ENCODE measurements at places on chromosomes 5 and 9.

DNA sequence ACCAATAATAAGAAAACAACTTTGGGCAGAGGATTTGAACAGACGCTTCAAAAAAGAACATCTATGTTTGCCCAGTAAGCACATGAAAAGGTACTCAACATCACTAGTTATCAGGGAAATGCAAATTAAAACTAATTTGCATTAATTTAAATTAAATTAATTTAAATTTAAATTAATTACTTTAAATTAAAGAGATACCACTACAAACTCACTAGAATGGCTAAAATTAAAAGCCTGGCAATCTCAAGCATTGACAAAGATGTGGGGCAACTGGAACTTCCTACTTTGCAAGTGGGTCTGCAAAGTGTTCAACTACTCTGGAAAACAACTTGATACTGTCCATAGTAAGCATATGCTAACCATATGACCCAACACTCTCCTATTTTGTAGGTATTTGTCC lies 32.1 kb upstream of the ELL2 start:
- no peak for DNase-seq

GRCh38 chr5:66609615-66610014 lies 13.4 kb downstream of the MAST4 start:
- DNase-seq: no peak

DNA sequence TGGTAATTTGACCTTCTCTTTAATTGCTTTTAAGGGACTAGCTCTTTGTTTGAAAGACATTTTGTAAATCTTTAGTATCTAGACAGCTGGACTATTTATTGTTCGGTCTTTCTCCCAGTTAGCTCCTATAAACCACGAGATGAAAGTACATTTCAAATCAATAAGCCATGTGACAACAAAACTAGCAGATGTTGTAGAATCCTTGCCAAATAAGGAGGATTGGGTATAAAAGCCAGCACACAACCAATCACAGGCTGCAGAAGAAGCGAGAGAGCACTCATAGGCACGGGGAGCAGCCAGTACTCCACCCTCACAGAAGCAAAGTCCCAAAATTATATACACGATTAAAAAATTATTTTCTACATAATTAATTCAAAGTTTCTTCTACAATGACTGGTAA lies 8.1 kb upstream of the OMD start:
- no peak for DNase-seq

- no peak for DNase-seq
These were observed 6.8 kb upstream of the IFNA5 start for GRCh38 chr9:21311889-21312288.

DNA sequence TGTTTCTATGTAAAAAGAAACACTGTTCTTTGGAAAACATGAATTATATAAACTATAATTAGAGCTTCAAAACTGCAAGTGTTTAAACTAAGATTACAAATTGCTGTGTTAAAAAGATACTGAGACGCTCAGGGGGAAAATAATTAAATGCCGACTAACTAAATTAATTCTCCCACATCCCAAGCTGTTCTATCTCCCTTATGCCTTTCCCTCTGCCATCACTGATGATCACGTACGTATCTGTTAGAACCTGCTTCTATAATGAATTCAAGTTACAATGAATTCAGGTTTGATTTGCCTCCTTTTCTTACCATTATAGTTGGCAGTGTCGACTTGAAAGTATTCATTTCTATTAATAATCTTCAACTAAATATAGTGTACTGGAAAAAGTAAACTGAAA lies 349.9 kb upstream of the CDH6 start:
- DNase-seq: no peak

DNA sequence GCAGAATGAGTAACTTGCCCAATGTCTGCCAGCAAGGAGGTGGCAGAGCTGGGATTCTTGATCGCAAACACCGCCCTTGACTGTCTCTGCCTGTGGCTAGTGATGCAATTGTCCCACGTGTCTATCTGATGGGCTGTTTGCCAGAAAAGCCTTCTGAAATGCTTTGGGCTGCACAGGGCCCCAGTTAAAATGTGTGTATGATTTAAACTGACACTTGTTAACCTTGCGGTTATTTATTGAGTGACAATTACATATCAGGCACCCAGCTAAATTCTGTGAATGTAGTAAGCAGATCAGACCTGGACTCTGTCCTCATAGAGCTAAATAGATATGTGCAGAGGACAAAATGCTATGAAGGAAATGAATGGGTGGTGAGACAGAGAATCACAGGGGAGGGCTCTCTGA lies 11.6 kb upstream of the IL12B start:
- DNase-seq: no peak

DNA sequence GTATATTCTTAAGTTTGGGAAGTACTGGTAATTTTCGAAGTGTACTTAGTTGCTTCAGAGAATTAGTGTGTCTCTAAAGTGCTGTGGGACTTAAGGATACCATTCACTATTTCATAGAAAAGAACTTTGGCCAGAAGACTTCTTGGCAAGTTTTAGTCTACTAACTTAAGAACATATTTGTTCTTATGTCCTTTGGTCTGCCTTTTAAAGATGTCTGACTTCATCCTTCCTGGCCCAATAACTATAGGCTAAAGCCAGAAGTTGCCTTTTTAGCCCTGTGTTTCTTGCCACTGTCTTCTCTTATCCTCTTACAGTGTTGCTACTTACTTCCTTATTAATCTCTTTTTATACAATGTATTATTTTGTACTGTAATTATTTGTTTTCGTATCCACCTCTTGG lies 6.3 kb downstream of the RBM27 start:
- no peak for DNase-seq

Measured in NCI-H748 treated with DMSO at 0.1 percent for 48 hours (cell line).